ENCODE measurements at places on chromosomes 12 and 14. TPM values are rescaled to one million over a fixed set of nuclear protein-coding genes. Genes with fewer than 3 reads are reported as not detected.
A peak's percentile ranks its signal among the peaks of the same experiment; 100 is the strongest.

Gene ATN1
- total RNA-seq: 53.8 TPM

Gene TTC7B
- total RNA-seq: 57.4 TPM

Gene SLC17A8
- not detected for total RNA-seq

Gene SLC8A3
- 0.27 TPM for total RNA-seq

Gene TAS2R7
- not detected for total RNA-seq

Gene IGF1
- 22.7 TPM for total RNA-seq

Gene GYS2
- not detected for total RNA-seq

Gene ZFC3H1
- 42.8 TPM for total RNA-seq

Gene ADAM21
- 0.27 TPM for total RNA-seq

Gene CGRRF1
- 16.8 TPM for total RNA-seq

Gene GLTP
- 42.1 TPM for total RNA-seq

Gene RTL1
- not detected for total RNA-seq

Gene EPYC
- not detected for total RNA-seq

Gene SRRM4
- total RNA-seq: not detected

Gene FOXA1
- total RNA-seq: not detected

GRCh38 chr12:22951206-22951605 is 326.2 kb downstream of the ETNK1 start:
- no peak for DNase-seq
- no peak overlapping the region for H3K27ac ChIP-seq
- H3K4me1 ChIP-seq: no peaks in the 10 kb centered on the region
- peaks cover 3% of the 10 kb centered on the region for H3K27me3 ChIP-seq
- H3K36me3 ChIP-seq: no peaks in the 10 kb centered on the region

DNA sequence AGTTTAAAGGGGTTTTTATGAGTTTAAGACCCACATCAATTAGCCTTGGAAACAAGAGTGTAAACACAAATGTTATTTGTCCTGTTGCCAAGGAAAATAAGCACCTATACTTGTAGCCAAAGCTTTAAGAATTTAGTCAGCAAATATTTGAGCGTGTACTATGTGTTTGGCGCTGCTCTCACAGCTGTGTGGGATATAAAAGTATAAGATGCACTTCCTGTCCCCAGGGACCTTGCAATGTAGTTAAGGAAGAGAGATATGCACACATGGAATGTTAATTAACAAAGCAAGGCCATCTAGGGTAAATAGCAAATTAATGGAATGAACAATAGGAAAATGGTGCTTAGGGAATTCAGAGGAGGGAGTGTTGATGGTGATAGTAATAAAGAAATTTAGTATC is 134.9 kb upstream of the SRRM4 start:
- no peak overlapping the region for H3K4me3 ChIP-seq
- H3K4me1 ChIP-seq: no peaks in the 10 kb centered on the region
- no peak overlapping the region for H3K27ac ChIP-seq
- DNase-seq: no peak
- no peaks in the 10 kb centered on the region for H3K27me3 ChIP-seq

DNA sequence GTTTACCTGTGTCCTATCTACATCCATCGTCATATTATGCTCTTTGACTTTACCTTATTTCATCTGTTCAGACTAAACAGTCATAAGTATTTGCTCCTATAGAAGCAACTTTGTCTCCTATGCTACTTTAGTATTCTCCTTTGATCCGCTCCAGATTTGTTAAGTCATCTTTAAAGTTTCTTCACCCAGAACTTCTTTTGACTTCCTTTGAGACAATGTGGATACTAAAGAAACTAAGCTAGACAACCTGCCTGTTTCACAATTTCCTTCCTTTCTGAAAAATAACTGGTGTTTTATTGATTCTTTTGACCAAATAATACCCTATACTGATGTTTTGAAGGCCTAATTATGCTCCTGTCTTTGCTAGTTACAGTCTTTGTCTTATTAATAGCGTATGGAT is 30.0 kb upstream of the LRRK2 start:
- H3K36me3 ChIP-seq: no peaks in the 10 kb centered on the region
- no peaks in the 10 kb centered on the region for H3K4me1 ChIP-seq
- no peaks in the 10 kb centered on the region for H3K27me3 ChIP-seq
- no peak overlapping the region for H3K4me3 ChIP-seq

GRCh38 chr12:64796205-64796845 is 28.1 kb upstream of the TBC1D30 start:
- H3K27me3 ChIP-seq: no peaks in the 10 kb centered on the region
- no peaks in the 10 kb centered on the region for H3K4me1 ChIP-seq
- no peaks in the 10 kb centered on the region for H3K36me3 ChIP-seq
- no peak overlapping the region for H3K4me3 ChIP-seq
- DNase-seq: no peak

DNA sequence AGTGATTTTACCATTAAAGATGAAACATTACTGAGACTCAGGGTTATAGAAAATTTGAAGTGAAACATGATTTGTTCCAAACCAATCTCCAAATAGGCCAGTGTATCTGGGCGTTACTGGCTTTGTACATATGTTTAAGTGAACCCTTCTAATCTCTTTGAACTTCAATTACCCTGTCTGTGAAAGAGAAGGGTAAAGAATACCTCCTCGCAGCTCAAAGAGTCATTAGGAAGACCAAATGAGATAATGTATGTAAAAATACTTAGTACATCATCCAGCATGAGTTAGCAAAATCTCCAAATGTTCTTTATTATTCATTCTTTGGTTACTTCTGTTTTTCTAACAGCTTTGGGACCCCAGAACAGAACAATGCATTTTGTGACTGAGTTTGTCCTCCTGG is at the start of gene OR11H6:
OR11H6 (plus strand) TSS at position 301 of the 400 bp plus-strand sequence; CDS start at position 301, 0 bp downstream.
- H3K36me3 ChIP-seq: no peaks in the 10 kb centered on the region
- DNase-seq: no peak
- no peak within 1 kb of the TSS for H3K27ac ChIP-seq
- no peaks in the 10 kb centered on the region for H3K4me1 ChIP-seq
- H3K4me3 ChIP-seq: no peak within 1 kb of the TSS
- H3K27me3 ChIP-seq: no peaks in the 10 kb centered on the region

- H3K27ac ChIP-seq: peak overlapping the region; percentile 55
- DNase-seq: no peak
- H3K27me3 ChIP-seq: no peaks in the 10 kb centered on the region
- H3K4me1 ChIP-seq: peaks cover 20% of the 10 kb centered on the region
These were observed 23.1 kb downstream of the ABCB9 start for GRCh38 chr12:122943196-122943595.

DNA sequence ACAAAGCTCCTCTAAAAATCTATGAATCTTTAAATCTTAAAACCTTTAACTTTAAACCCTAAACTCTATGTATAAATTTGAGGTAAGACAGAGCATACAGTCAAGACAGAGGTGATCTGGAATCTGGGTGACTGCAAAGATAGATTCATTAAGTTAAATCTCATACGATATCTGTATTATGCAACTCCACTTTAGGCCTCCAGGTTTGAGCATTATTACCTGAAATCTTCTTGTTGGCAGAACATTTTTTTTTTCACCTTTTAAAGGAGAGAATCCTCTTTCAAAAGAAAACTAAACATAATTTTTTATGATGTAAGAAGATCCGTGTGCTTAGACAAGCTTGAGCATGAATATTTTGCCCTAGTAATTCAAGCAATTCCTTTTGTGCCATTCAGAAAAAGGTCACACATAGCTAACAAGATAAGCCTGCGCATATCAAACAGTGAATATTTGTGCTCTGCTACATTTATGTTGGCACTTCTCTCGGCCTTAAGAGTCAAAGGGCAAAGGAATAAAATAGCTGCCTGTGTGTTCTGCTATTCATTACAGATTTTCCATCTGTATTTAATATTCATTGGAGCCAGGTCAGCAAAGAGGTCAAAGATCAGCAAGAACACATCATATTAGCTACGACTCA is 163.3 kb downstream of the TMTC3 start:
- H3K4me3 ChIP-seq: no peak overlapping the region
- H3K4me1 ChIP-seq: no peaks in the 10 kb centered on the region
- no peaks in the 10 kb centered on the region for H3K27me3 ChIP-seq
- no peak overlapping the region for H3K27ac ChIP-seq
- no peak for DNase-seq
- no peaks in the 10 kb centered on the region for H3K36me3 ChIP-seq

- H3K4me1 ChIP-seq: no peaks in the 10 kb centered on the region
- H3K27ac ChIP-seq: no peak overlapping the region
- H3K27me3 ChIP-seq: no peaks in the 10 kb centered on the region
- no peak overlapping the region for H3K4me3 ChIP-seq
- DNase-seq: no peak
These were observed 594.4 kb downstream of the FLRT2 start for GRCh38 chr14:86124328-86124727.

GRCh38 chr12:65339161-65339560 is 60.7 kb downstream of the MSRB3 start:
- no peak overlapping the region for H3K4me3 ChIP-seq
- H3K4me1 ChIP-seq: no peaks in the 10 kb centered on the region
- DNase-seq: no peak
- H3K27ac ChIP-seq: no peak overlapping the region
- H3K36me3 ChIP-seq: no peaks in the 10 kb centered on the region
- no peaks in the 10 kb centered on the region for H3K27me3 ChIP-seq

DNA sequence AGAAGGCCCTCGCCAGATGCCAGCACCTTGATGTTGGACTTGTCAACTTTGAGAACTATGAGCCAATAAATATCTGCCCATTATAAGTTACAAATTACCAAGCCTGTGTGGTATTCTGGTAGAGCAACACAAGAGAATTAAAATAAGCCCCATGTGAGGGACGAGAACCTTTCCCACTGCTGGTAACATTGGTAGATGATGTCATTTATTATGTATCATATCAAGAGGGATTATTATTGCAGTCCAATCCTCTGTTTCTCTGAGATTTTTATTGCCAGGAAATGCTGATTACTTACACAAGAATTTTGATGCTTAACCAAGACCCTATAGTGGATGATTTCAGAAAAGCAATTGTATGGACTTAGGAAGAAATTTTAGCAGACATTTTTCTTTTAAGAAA is 40.3 kb upstream of the SLC24A4 start:
- no peaks in the 10 kb centered on the region for H3K36me3 ChIP-seq
- H3K4me3 ChIP-seq: no peak overlapping the region
- no peak overlapping the region for H3K27ac ChIP-seq
- no peak for DNase-seq
- H3K4me1 ChIP-seq: no peaks in the 10 kb centered on the region

GRCh38 chr12:59594943-59595500 is 807 bp upstream of the SLC16A7 start:
- peak overlapping the region; percentile 99 for H3K27ac ChIP-seq
- peaks cover 22% of the 10 kb centered on the region for H3K4me1 ChIP-seq
- peak overlapping the region; percentile 79 for H3K4me3 ChIP-seq
- DNase-seq: no peak
- H3K27me3 ChIP-seq: no peaks in the 10 kb centered on the region

GRCh38 chr12:13940335-13940865 is 41.0 kb downstream of the GRIN2B start:
- no peak for DNase-seq
- no peaks in the 10 kb centered on the region for H3K4me1 ChIP-seq
- H3K27ac ChIP-seq: no peak overlapping the region
- H3K36me3 ChIP-seq: no peaks in the 10 kb centered on the region

GRCh38 chr12:105935106-105935505 is 203.6 kb downstream of the NUAK1 start:
- no peaks in the 10 kb centered on the region for H3K27me3 ChIP-seq
- no peak overlapping the region for H3K4me3 ChIP-seq
- H3K27ac ChIP-seq: no peak overlapping the region
- DNase-seq: no peak

DNA sequence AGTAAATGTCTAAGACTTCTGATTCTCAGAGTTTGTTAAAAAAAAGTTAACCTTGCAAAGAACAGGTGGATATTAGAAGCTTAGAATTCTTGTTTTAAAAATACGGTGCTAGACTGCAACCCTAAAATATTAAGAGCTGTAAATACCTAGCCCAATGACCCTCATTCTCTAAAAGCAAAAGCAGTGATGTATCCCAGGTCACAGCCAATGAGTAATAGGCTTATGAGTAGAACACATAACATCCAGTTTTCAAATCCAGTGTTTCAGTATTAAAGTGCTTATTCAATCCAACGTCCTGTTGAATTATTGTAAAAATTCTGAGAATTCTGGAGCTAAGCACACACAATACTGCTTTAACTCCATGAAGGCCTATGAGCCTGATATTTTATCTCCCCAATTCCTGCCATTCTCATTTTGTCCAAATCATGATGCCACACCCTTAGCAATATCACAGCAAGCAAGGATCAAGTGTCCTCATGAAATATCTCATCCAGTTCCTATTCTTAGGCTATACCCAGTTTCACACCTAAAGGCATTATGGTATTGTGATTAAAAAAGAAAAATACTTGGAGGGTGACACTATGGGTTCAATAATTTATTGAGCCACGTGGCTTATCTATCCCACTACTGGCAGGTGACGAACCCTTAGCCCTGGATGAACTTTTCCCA is 15.3 kb upstream of the ARID4A start:
- H3K27me3 ChIP-seq: no peaks in the 10 kb centered on the region
- H3K27ac ChIP-seq: peak overlapping the region; percentile 80
- no peak for DNase-seq
- no peaks in the 10 kb centered on the region for H3K4me1 ChIP-seq

DNA sequence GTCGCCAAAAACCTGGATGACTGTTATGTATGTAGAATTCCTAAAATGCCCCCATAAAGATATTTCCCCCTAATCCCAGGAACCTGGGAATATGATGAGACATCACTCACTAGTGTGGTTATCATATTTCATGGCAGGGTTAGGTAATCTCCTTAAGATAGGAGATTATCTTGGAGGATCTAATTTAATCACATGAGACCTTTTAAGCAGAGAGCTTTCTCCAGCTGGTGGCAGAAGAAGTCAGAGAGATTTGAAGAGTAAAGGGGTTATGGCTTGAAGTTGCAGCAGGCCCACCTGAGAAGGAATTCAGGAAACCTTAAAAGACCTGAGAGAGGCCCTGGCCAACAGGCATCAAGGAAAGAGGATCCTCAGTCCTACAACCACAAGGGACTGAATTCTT is 53.6 kb downstream of the DYRK2 start:
- H3K27me3 ChIP-seq: no peaks in the 10 kb centered on the region
- H3K27ac ChIP-seq: no peak overlapping the region
- H3K36me3 ChIP-seq: no peaks in the 10 kb centered on the region
- no peak for DNase-seq
- peaks cover 4% of the 10 kb centered on the region for H3K4me1 ChIP-seq
- no peak overlapping the region for H3K4me3 ChIP-seq

GRCh38 chr12:28585146-28585545 is 394.9 kb downstream of the CCDC91 start:
- H3K27me3 ChIP-seq: no peaks in the 10 kb centered on the region
- no peaks in the 10 kb centered on the region for H3K36me3 ChIP-seq
- H3K4me3 ChIP-seq: no peak overlapping the region
- no peak for DNase-seq
- no peak overlapping the region for H3K27ac ChIP-seq
- no peaks in the 10 kb centered on the region for H3K4me1 ChIP-seq

DNA sequence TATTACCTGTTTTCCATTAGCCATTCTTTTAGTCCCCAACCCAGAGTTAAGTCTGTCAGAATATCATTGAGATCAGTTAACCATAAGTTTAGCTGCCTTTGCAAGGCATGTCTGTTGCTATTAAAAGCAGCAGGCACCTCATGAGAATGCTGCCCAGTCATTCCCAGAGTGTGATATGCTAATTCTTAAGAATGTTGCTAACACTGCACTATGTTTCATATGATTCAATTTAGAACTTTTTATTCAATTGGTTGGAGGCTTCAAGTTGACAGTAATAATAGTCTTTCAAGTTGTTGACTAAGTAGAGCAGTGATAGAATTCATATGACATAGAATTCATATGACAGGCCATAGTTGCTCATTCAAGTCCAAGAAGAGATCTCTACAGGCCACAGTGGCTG is 292.3 kb downstream of the FUT8 start:
- H3K27ac ChIP-seq: no peak overlapping the region
- H3K27me3 ChIP-seq: no peaks in the 10 kb centered on the region
- H3K4me1 ChIP-seq: no peaks in the 10 kb centered on the region
- H3K4me3 ChIP-seq: no peak overlapping the region
- H3K36me3 ChIP-seq: no peaks in the 10 kb centered on the region

GRCh38 chr14:86933460-86933859 is 1059.5 kb downstream of the GALC start:
- no peaks in the 10 kb centered on the region for H3K4me1 ChIP-seq
- no peaks in the 10 kb centered on the region for H3K36me3 ChIP-seq
- H3K27me3 ChIP-seq: no peaks in the 10 kb centered on the region
- no peak overlapping the region for H3K27ac ChIP-seq
- H3K4me3 ChIP-seq: no peak overlapping the region
